HFFc6 (cell line): ENCODE measurements at places on chromosomes 13 and 19.

- no peak for DNase-seq
Observed at GRCh38 chr13:36006347-36006746, 124.8 kb downstream of the DCLK1 start.

DNA sequence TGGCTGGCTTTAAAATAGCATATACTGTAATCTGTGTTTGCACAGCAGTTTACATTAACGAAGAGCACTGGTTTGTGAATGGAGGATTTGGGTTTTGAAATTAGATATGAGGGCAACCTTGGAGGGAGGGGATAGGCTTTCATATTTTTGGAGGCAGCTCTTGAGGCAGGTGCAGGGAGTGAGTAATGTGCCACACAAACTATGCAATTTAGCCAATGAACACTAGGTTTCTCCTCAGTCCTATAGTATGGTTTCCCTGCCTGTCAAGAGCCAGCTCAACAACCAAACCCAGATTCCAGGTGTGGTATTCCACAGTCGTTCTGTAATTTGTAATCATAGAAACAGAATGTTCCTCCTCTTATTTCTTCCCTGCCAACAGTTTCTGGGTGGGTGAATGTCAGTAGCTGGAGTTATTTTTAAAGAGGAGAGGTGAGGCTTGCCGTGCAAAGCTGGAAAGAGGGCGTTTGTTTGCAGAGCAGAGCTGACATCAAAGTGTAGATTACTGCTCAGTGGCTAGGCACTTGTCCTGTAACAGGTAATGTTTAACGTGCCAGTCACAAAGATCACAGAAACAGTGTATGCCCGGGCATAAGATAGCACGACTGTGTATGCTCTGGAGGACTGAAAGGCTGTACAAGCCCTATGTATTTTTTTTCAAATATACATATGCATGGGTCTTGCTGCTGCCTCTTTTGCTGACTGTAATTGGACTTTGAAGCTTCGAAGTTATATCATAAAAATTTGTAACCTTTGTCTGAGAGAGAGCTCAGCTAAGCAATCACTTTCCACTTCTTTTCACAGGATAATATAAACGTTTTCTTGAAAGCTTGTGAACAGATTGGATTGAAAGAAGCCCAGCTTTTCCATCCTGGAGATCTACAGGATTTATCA lies 124.2 kb downstream of the LMO7 start:
- DNase-seq: no peak

DNA sequence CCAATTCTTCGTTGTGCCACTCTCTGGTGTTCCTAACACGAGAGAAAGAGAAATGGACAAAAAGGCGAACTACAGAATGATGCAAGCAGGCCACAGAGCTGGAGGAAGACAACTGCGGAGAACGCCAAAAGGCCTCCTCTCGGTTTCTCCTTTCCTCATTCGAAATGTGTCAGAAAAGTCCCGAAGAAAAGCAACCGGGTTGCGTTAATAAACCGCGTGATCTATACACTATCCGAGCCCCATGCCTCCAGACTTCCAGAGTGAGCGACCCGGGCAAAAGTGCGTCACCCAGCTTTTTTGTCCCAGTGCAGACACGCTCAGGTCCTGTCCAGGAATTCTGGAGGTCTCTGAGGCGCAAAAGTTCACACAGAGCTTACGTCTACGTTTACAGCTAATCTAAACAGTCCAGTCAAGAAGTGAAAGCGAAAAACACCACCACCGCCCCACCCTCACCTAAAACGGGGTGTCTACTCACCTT lies 413 bp downstream of the N4BP2L2 start:
- peak; percentile 34 for DNase-seq

DNA sequence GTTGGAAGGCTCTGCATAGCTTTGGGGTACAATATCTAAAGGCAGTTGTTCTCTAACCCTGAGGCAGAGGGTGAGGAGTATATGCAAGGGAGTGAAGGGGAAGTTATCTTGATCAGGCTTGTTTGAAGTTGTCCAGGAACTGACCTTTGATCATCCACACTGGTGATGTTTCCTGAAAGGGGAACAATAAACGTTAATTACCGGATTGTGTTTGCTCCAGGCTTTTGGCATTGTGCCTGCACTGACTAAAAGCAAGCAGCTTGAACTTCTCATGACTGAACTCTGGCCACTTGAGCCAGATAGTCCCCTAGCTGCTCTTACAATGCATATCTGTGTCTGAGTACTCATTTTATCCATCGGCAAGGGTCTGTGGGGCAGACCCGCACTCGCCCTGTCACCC lies 27.0 kb upstream of the ZNF726 start:
- DNase-seq: no peak
